Cortex of kidney (tissue), 1 donor: ENCODE measurements at places on chromosomes 3 and 15.

- no peak for DNase-seq
Measured at GRCh38 chr3:133162670-133163305, 124.6 kb downstream of the TMEM108 start.

DNA sequence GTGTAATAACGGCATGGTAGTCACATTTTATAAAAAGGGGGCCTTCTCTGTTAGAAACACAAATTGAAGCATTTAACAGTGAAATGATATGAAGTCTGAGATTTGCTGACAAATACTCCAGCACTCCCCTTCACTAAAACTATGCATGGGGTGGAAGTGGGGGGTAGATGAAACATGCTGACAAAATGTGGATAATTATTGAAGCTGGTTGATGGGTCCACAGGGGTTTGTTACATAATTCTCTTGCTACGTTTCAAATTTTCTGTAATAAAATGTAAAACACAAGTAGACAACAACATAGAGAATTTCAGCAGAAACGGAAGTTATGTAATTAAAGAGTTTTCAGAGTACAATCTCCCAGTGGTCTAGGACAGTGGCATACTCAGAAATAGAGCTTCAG is 37.0 kb downstream of the MCF2L2 start:
- no peak for DNase-seq

DNA sequence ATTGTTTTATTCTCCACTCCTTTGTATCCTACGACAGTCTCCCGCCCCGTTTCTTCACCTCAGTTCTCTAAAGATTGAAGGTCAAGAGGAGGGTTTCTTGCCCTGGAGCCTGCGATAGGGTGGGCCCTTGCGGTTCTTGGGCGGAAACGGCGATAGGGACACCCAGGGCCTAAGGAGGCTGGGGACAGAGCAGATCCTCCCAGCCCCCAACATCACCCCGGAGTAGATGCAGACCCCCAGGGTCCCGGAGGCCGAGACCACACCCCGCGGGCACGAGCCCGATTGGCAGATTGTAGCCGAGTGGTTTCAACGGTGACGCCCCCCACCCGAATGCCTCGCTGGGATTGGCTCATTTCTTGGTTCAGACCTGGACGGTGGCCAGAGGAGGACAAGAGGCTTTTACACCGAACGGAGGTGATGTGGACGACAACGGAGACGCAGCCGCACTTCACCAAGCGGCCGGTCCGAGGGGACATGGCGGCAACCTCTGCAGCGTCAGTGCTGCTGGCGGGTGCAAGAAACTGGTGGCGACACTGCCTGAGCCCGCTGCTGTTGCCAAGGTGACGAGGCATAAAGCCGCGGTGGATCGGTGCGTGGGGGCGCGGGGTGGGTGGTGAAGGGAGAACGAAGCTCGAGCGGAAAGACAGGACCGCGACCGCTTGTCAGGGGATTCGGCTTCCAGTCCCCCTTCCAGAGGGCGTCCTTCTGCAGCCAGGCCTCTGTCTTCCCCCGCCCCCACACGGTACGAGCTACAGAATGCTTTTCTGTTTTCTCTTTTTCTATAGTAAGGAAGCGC is 19.0 kb upstream of the MCF2L2 start:
- DNase-seq: no peak

GRCh38 chr3:167930453-167930852 is 165.3 kb downstream of the GOLIM4 start:
- DNase-seq: no peak

- no peak for DNase-seq
Measured at GRCh38 chr3:43296565-43296964, 10.2 kb downstream of the SNRK start.
